ENCODE measurements at places on chromosomes 1 and 21.

DNA sequence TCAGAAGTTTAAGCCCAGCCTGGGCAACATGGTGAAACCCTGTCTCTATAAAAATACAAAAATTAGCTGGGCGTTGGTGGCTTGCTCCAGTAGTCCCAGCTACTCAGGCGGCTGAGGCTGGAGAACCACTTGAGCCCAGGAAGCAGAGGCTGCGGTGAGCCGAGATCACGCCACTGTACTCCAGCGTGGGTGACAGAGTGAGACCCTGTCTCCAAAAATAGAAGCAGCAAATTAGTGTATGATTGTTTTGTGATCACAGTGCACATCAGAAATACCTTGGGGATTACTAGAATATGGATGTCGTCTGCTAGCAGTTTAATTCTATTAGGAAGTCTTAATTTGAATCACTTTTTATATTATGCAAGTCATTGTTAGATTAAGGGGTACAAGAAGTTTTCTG lies 59.0 kb downstream of the ZBTB17 start:
- DNase-seq, result no peak

DNA sequence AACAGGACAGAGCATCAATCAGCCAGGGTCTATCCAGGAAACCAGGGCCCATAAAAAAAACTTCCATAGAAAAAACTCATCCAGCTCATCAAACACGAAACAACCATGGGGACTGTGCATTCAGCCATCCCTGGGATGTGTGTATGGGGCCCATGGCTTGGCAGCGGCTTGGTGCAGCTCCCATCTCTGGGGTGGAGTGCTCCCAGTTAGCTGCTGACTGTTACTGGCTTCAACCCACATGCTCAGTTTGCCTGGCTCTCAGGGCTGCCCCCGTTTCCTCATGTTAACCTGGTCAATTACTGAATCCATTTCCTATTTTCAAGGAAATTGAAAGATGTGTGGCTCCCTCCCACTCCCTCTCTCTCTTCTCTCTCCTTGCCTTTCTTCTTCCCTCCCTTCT lies 37.3 kb upstream of the STUM start:
- no peak for DNase-seq

GRCh38 chr1:195738966-195739650 lies 869.1 kb downstream of the KCNT2 start:
- no peak for DNase-seq

DNA sequence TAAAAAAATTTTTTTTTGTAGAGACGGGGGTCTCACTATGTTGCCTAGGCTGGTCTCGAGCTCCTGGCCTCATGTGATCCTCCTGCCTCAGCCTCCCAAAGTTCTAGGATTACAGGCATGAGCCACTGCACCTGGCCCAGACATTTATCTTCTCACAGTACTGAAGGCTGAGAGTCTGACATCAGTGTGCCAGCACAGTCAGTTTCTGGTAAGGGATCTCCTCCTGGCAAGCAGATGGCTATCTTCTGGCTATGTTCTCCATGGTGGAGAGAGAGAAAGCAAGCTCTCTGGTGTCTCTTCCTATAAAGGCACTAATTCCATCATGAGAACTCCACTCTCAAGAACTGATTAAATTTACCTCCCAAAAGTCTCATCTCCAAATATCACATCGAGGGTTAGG lies 57.8 kb upstream of the C1orf185 start:
- no peak for DNase-seq

GRCh38 chr1:159318784-159319551 lies 16.8 kb downstream of the FCER1A start:
- DNase-seq, result no peak

GRCh38 chr1:197066719-197067456 lies at the start of gene F13B:
Gene F13B (minus strand): TSS chr1:197067260. CDS start chr1:197067223, 37 bp downstream.
- DNase-seq, result no peak

DNA sequence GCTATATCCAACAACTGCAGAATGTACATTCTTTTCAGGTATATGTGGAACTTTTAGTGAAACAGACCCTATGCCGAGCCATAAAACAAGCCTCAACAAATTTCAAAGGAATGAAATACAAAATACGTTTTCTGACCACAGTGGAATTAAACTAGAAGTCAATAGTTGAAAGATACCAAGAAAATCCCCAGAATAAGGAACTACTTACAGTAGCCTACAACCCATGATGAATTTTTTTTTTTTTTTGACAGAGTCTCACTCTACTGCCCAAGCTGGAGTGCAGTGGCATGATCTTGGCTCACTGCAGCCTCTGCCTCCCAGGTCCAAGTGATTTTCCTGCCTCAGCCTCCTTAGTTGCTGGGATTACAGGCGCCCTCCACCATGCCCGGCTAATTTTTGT lies 83.4 kb downstream of the RUNX3 start:
- no peak for DNase-seq

DNA sequence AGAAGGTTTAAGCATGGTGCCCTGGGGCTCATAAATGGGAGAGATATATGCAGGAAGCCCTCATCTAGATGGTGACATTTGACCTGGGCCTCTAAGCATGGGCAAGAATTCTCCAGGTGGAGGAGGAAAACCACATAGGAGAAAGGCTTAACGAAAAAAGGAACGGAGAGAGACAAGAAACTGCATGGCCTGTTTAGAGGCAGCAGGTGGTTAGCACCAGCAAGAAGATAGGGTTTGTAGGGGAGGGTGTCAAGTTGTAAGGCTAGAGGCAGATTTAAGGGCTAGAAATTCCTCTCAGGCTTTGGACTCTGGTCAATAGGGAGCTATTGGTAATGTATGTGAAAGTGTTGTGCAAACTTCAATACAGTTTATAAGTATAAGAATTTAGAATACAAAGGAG lies 8.2 kb upstream of the MAPKAPK2 start:
- DNase-seq, result no peak

DNA sequence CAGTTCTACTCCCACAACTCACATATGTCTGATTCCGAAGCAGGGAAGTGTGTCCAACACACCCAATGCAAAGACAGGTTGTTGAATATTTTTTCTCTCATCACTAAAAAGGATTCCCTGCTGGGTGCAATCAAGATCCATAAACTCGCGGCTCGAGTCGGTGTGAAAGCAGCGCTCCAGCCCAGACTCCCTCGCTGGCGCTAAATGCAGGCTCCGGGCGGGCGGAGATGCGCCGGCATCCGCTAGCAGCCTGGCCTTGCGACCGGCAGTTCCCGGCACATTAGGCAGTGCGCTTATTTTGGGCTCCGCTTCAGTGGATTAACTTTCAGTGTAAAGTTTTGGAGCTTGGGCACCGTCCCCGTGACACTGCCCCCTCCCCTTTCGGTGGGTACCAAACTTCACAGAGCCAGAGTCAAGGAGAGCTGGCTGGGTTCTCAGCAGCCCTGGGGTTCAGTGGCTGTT lies 87.7 kb upstream of the POU3F1 start:
- DNase-seq, result no peak

DNA sequence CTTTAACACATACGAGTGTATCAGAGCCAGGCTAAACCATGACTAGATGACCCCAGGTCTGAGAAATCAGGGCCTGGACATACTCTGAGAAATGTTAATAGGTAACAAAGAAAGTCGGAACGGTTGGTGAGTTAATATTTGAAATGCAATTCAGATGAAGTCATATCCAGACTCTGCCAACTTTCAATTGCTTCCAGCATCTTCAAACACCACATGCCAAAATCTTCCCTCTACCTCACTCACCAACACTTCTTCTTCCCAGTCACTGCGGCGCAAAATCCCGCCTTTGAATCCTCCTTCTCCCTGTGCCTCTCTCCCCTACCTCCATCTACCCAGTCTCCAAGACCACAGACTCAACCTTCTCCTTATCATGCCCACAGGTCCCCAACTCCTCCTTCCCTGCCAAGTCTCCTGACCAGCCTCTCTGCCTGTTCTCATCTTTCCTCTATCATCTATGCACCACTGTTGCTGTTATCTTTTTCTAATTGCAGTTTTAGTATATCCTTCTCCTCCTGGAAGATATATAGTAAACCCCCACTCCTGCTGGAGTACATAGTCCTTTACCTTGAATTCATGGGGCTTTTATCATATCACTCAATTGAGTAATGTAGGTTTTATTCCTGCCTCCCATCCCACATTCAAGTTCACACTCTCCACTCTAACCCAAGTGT lies 41.3 kb downstream of the ZBTB18 start:
- no peak for DNase-seq

GRCh38 chr1:153362187-153362775 lies 4.6 kb downstream of the S100A9 start:
- DNase-seq, result no peak

- DNase-seq, result peak; percentile 44
Observed at GRCh38 chr1:24364975-24365678, 46.0 kb downstream of the GRHL3 start.

DNA sequence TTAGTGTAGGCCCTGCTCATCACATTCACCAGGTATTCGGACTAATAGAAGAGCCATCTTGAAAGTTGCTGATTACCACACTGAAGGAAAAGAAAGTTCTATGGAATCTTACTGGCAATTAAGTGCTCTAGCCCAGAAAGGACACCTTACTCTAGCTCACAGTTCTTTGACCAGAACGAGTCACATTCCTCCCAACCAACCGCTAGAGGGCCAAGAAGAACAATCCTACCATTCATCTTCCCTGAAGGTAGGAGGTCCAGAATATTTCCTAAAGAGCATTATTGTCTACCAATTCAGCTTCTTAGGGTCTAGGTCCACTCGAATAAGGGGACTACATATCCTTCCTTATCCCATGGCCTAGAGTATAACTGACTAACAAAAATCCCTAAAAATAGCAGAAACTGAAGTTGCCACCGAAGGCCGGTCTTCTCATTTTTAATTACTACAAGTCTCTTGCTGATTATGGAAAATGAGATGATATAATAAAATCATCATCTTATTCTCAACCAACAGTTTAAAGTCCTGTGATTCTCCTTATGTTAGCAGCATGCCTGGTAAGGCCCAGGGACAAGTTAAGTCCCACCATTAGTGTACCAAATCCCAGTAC lies 2.7 kb upstream of the FMO1 start:
- DNase-seq, result peak; percentile 21

GRCh38 chr1:1956586-1957532 lies 37.8 kb upstream of the TMEM52 start:
- DNase-seq, result no peak

- DNase-seq, result no peak
Observed at GRCh38 chr1:99216956-99217355, 47.3 kb upstream of the PLPPR4 start.

DNA sequence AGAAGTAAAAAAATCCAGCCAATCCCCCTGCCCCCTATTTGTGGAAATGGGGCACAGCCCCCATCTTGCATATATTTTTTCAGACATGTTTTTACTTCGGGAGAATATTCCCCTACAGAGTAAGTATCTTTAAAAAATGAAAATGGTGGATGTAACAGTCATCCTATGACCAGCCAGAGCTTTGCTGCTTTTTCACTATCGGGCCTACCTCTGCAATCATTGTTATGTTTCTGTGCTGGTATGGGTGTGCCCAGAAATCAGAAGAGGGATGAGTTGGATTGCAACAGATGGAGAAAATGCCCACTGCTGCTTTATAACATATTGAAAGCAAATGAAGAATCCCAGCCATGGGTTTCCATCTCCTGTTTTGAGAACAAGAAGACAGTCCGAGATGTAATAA lies 2.9 kb downstream of the CD247 start:
- no peak for DNase-seq

GRCh38 chr1:241586905-241587512 lies 53.2 kb downstream of the CHML start:
- no peak for DNase-seq

DNA sequence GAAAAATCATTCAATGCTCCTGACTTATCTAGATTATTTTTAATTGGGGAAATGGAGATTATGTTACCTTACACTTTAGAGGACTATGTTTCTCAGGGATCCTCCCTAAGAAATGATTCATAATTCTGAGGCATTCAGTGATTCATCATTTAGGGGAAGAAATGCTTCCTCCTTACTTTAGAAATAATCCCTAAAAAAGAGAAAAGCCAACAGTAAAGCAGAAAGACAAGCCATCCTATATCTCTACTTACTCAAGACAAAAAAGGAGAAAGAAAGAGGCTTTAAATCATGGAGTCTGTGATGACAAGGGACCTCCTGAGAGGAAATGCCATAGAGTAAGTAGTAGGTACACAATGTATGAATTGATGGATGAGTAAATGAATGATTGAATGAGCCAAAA lies 137.0 kb downstream of the BRINP2 start:
- no peak for DNase-seq

GRCh38 chr1:9701665-9702064 lies 50.1 kb downstream of the PIK3CD start:
- no peak for DNase-seq

DNA sequence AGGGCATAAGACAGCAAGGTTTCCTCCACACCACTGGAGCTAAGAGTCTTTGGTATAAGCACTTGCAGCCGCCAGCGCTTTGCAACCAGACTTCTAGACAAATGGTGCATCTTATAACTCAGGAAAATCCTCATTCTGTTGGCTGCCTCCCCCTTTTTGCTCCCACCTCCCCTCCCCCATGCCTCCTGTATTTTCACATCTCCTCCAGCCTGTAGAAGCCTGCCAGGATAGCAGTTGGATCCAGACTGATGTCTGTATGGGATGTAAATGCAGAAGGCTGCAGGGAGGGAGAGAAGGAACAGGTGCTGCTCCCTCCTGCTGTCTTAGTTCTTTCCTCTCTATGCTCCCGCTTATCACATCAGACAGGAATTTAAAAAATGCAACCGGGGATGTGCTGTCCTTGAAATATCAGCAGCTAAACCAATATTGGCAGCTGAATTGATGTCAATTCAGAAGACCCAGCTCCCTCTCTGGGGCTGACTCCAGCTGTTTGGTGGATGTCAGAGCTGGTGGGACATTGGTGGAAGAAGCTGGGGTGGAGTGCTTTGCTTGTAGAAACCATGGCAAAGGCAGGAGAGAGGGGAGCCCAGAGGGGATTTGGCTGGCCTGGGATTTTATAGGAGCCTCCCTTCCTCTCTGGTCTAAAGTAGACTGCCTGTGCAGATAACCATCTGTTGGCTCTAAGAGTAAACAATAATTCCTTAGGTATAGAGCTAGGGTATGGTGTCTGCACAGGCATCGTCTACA lies 53.5 kb downstream of the NFASC start:
- no peak for DNase-seq

DNA sequence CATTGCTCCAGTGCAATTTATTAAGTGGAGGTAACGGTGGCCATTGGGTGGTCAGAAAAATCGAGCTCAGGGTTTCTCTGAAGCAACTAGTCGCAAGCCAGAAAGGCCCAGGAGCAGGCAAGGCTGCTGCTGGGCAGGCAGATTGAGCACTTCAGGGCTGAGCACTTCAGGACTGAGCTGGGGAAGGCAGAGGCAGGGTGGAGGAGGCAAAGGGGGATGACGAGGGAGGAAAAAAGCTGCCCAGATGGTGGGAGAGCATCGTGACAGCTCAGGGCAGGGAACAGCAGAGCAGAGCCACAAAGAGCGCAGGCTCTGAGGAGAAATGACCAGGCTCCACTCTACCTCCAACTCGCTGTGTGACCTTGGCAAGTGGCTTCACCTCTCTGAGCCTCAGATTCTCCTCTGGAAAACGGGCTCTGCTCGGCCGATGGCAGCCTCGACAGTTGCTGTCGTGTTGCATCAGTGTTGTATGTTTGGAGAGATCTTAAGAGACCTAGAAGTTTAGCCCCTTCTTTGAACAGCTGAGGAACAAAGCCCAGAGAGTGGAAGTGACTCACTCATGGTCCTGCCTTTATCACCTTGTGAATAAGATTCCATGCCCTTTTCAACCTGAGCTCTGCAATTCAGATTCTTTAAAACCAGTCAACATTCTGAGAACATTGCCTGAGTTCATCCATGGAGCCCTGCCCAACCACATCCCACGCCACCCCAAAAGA lies 141.4 kb downstream of the SYF2 start:
- DNase-seq, result no peak

Data from CD4-positive, alpha-beta T cell treated with Interleukin-4 for 1 hour (primary cell).